ENCODE measurements at places on chromosomes 2 and 18.

GRCh38 chr2:32738939-32739338, 111.1 kb downstream of the TTC27 start:
- no peak for DNase-seq

GRCh38 chr2:155525199-155525598, 807.3 kb downstream of the NR4A2 start:
- DNase-seq = no peak

DNA sequence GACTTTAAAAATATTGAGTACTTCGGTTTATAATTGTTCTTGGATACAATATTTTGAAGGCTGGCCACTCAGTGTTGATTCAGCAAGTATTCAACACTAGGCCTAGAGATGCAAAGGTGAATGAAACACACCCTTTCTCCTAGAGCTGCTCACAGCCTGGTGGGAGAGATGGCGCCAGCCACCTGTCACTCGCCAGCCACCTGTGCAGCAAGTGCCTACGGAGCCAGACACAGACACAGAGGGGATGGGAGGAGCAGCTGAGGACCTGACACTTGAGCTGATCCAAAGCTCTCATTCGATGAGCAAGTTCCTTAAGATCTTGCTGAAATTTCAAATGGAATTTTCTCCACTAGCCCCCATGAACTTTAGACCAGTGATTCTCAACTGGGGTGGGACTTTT, 151.1 kb upstream of the RIOK3 start:
- no peak for DNase-seq

- DNase-seq = no peak
Observed at GRCh38 chr2:75416420-75417342, 144.1 kb downstream of the EVA1A start.

DNA sequence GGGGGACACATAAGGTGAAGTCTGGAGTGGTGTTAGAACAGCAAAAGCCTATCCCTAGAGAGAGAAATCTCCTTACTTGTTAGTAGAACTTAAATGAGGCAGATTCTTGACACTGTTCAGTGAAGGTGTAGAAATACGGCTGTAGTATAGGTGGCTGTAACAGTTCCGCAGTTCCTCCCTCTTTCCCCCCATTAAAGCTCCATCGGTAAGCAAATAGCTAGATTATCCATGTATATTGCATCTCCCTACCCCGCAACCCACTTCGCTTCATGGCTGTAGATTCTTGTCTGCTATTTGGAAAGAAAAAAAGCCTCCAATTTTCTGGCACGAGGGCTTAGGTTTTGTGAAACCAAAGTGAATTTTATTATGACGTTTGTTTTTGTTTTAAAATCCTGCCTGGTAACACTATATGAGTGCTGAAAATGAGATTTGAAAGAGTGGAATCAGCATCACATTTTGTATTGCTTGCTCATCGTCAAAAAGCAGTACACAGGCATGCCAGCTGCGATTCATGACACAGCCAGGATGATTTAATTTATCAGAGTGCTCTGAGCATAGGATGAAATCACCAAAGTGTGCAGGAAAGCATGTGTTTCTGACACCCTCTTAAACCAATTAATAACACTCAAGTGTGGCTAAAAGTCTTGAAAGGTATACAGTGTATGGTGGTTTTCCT, 1.4 kb downstream of the FAM171B start:
- no peak for DNase-seq

DNA sequence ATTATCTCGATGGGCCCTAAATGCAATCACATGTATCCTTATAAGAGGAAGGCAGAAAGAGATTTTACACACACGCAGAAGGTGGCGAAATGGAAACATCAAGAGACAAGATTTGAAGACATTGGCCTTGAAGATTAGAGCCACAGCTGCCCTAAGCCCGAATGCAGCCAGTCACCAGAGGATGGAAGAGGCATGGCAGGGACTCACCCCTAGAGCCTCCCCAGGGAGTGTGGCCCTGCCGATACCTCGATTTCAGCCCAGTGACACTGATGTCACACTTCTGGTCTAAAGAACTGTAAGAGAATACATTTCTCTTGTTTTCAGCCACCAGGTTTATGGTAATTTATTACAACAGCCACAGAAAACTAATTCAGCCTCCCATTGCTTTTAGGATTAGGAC, 17.4 kb downstream of the TTC39C start:
- DNase-seq = no peak

DNA sequence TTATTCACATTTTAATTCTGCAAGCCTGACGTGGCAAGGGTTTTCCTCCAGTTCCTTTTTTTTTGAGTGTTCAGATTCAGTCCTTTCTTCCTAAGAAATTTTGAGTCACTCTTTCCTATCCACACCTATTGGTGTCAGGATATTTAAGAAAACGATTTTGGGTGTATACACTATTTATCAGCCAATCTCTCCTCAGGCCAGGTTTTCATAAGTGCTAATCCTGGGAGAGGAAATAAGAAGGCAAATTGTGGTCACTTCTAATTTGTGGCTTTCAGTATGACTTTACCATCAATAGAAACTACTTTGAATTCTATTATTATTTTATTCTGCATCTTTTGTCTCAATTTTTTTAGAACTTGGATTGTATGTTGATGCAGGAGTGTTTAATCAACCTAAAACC, 174.4 kb downstream of the DSEL start:
- no peak for DNase-seq

- no peak for DNase-seq
Observed at GRCh38 chr2:11827547-11827946, 81.1 kb downstream of the LPIN1 start.

DNA sequence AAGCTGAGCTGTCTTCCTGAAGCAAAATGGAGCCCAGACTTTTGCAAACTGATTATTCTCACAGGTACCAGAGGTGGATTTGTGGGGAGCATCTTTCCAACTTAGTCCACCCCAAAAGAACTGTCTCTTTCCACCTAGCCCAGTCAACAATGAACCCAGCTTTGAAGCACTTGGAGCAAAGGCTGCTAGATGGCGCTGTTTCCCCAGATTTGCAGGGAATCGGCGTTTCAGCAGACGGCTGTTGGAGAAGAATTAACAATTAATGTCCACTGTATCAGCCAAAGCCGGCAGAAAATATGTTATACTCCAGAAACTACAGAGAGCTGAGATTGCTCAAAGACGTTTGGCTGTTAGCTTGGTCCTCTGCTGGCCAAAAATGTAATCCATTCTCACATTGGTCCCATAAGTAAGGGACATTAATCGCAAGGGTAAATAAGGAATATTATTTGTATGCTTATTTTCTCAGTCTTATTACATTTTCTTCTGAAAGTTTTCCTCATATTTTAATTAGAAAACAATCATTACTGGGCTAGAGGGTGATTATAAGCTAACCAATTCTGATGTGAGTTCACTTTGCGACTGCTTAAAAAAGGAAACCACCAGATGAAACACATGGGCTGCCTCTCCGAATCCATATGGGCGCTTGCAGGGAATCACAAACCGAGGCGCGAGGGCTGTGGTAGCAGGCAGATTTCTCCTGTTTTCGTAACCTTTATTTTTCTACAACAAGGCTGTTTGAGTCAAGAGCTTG, 423.8 kb upstream of the MEX3C start:
- DNase-seq = no peak

DNA sequence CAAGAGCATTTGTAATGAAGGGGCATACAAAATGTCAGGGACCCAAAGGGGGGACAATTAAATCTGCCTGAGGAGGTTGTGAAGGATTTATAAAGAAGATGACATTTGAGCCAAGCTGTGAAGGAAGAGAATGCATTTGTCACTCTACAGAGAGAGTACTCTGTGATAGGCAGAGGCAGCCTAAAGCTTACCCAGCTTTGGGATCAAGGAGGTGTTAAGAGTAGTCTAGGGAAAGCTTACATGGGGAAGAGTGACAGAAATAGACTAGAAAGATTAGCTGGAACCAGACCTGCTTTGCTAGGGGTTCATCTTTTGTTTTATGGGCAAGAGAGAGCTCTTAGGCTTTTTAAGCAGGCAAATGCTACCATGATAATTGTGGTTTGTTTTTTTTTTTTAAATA, 169.1 kb upstream of the CYP26B1 start:
- DNase-seq = no peak

DNA sequence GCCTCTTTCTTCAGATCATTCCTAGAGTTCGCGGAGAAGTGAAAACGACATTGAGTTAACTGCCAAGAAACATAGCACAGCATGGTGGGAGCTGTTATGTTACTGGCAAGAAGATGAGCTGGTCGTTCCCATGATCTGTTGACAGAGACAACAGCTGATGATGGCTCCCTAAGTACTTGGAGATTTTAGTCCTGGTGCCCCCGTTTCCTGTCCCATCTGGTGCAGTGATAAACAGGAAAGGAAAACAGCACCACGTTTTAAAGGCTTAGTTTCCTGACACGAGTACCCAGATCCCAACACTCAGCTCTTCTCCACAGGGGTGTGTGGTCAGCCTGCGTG, 56.4 kb upstream of the KCNG2 start:
- DNase-seq = no peak

DNA sequence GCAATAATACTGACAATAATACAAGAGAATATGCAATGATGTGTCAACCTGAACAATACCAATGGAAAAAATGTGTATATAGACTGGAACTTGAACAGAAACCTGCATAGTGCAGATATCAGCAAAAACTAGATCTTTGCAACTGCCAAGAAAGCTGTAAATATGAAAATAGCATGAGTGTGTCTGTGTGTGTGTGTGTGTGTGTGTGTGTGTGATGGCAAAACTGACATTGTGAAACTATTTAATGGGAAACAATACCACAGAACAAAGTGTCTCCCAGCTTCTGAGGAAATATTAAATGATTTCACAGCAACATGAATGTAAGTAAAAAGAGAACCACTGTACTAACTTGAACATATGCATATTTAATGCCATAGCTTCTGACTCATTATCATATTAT, 558.2 kb upstream of the LINC00305 start:
- no peak for DNase-seq

DNA sequence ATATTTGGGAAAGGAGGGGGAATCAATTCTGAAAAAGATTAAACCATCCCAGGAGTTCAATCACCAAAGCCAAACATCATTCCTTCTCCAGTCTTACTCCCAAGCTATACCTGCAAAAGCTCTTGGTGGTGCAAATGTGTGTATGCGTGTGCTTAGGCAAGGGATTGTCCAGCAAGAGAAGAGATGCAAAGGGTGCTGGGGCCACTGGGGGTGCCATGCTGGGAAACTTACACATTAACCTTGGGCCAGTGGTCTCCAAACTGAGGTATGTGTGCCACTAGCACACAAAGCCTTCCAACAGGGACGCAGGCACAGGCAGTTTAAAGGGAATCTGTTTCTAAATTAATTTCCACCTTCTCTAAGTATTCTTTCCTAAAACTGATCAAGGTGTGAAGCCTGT, 307.9 kb downstream of the NBAS start:
- DNase-seq = no peak

DNA sequence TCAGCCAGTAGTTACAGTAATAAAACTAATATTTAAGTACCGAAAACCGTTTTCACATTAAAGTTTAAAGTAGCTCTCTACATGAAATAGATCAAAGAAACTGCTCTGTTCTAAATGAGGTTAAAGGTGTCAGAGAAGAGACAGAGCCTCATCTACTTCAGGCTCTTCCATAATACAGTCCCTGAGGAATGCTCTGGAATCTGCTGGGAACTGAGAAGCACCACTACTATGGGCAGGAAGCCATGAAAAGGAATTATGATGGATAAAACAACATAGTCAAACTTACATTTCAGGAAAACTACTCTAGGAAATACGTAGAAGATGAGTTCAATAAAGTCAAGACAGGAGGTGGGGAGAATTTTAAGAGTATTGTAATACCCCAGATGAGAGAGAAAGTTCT, 60.0 kb downstream of the ROCK1 start:
- no peak for DNase-seq

GRCh38 chr2:117977696-117978095, 36.2 kb downstream of the CCDC93 start:
- no peak for DNase-seq

DNA sequence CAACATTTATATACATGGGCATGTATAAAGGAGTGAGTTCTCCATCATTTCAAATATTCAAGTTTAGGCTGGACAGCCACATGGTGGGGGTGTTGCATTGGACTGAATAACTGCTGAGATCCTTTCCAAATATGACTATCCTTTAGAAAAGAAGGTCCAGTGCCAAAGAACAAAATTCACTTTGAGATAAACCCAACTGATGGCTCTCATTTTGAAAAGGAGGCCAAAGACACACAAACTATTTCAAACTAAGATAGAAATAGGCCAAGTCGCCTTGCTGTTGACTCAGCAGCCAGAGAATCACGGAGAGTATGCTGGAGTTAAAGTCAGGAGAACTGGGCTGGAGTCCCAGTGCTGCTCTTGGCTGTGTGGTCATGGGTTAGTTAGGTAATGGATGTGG, 204.5 kb upstream of the LRATD1 start:
- DNase-seq = no peak

DNA sequence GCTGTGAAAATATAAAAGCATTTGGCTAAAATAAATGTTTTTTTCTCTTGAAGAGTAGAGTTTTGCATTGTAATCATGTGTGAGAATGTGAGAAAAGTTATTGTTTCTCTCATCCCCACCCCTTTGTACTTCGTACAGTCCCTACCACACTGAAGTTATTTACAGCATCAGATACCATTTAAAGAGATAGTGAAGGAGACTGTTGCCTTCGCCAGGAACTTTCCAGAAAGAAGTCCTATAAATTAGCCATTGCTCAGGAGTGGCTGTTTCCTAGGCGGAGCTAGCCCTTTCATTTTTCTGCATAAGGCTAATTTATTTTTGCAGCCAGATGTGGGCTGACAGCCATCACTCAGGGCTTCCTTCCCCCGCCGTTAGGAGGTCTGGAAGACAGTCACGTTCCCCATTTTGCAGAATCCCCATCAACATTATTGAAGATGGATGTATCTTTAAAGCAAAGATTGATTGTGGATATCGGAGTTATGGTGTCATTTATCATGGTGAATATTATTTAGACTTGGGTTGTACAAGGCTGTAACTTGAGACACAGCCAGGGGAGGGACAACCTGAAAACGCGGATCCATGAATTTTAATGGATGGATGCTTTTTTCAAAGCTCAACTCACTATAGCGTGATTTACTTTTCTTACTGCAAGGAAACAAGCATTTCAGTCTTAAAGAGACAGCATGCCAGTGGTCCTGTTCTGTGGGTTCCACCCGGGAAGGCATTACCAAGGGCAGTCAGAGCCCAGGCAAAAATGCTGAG, 17.1 kb downstream of the TSHZ1 start:
- DNase-seq = no peak

DNA sequence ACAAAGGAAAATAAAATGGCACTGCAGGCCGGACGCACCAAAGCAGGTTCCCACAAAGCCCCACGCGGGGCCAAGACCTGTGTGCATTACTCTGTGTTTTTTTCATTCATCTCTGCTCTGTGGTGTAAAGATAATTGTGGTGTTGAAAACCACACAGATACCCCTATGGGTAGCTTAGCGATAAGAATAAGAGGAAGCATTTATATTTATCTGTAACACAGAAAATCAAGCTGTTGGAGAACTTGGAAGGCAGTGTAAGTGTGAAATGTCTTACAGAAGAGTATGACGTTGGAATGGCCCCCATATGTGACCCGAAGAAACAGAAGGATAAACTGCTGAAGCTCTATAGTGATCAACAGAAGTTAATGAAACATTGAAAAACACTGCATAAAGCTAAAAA, 20.3 kb upstream of the MARCO start:
- DNase-seq = no peak

Measured in activated T-helper 1 cell treated with anti-CD3 and anti-CD28 coated beads, Interleukin-2, amount 50 U/mL, for 16 hours (primary cell).